ENCODE measurements at places on chromosomes 3 and 15.

DNA sequence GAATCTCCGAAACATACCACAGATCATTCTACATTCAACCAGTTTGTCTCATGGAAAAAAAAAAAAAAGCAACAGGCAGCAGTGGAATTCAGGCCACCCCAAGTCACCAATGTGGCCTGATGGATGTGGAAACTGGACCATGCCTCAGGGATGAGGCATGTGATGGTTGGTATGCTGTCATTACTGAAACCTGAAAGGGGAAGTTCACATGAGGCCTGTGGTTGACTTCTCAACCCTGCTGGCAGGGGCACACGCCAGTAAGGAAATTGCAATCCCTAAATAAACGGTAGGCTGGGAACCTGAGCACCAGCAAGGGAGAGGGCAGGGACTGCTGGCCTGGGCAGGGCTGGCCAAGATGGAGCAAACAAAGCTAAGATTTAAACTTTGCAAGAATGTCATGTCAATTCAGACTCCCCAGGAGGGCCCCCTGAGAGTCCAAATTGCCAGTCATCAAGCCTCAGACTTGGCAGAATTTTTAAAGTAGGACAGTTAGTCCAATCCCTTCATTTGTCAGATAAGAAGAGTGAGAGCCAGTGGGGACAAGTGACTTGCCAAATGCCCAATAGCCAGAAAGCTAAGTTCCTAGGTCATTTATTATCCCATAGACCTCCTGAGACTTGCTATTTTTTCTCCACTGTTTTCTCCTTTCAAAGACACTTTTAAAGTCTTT lies 310.4 kb downstream of the ERC2 start:
- no peak for DNase-seq

DNA sequence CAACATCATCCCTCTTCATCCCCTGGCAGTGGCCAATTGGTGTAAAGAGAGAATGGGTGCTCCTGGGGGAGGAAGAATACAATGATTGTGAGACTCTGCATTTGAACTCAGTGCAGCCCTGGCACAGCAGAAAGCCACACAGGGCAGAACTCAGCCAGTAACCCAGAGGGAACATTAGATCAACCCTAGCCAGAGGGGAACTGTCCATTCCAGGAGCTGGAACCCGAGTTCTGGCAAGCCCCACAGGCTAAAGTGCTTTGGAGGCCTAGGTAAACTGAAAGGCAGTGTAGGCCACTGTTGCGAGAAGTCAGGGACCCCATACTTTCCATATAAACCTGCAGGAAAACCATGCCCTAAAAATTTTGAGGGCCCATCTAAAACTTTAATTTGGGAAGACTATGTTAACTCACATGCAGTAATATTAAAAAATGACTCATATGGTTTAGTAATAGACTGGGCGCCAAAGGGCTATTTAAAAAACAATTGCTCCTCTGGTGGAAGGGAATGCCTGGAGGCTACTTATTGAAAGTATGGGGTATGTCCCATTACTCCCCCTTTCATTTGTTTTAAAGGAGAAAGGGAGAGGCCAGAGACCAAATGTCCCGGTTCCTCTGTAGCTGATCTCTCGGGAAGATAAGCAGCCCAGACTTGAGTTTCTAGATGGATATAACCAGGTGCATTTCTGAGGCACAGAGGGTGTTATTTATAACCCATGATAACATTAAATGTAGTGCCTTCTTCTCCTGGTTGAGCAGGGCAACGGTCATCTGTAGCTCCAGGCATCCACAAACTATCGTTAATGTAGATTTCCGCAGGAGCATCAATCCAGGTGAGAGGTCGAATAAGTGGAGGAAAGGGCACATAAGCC lies 5.8 kb upstream of the RAD51 start:
- no peak for DNase-seq

- DNase-seq = no peak
These were observed 133.0 kb downstream of the LRRK1 start for GRCh38 chr15:101052031-101052620.

GRCh38 chr15:32736701-32737061 lies 18.9 kb downstream of the GREM1 start:
- no peak for DNase-seq

- DNase-seq = no peak
These were observed 346.6 kb upstream of the RBMS3 start for GRCh38 chr3:28934126-28934813.

DNA sequence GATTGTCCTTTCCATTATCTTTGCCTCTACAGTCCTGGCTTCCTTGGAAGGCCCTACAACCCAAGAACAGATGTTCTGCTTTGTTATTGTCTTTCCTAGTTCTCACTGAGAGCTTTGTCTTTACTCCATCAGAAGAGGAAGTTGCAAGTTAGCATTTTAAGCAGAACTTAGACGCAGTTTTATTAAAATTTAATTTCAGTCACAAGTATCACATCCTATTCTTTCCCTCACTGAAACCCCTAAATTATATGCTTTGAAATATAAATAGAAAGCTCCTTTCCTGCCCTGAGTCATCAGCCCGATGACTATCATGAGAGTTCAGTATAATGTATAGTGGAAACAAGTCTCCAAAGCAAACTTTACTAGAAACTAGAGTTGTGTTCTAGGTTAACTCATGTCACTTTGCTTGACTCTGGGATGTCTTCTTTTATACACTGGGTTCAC lies 291.2 kb upstream of the RBMS3 start:
- DNase-seq = no peak

DNA sequence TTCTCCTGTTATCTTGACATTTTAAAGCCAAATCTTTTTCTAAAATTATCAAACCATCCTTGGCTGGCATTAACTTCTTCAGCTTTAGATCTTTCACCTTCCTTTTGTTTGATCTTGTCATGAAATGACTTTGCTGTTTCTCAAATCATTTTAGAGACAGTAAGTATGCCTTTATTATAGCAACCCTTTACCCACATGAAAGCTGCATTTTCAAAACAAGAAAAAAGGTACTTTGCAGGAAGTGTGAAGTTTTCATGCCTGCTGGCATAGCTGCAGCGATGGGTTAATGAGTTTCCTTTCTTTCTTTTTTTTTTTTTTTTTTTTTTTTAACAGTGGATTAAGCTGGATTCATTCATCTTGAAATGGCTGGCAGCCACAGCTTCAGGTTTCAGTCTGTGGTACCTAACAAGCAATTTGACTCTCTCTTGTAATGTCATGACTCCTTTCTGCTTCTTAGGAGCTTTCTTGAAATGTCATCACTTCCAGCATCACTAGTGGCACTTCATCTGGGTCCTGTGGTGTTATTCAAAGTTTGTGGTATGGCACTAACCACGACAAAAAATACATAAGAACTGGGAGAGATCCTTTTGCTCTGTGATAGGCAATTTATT lies 18.8 kb downstream of the SLC25A26 start:
- no peak for DNase-seq

- DNase-seq = no peak
These were observed 468.6 kb downstream of the FGF12 start for GRCh38 chr3:192258721-192259120.

DNA sequence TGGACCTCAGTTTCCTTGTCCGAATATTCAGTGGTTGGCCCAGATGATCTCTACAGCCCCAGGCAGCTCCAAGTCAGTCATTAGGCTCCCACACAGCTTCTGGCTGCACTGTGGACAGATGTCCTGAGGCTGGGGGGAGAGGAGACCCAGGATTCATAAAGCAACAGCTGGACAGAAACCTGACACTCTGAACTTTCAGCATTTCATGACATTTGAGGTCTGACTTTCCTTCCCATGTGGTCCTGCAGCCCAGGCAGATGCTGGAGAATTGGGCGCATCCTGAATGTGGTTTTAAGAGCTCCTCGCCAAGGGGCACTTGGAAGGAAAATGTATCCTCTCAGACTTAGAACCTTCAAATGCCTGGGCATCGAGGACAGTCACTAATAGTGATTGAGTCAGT lies 307.6 kb upstream of the LRRFIP2 start:
- no peak for DNase-seq

GRCh38 chr3:76310667-76311066 lies 525.3 kb upstream of the ZNF717 start:
- DNase-seq = no peak

GRCh38 chr3:165233501-165234195 lies 37.5 kb upstream of the SLITRK3 start:
- DNase-seq = no peak

DNA sequence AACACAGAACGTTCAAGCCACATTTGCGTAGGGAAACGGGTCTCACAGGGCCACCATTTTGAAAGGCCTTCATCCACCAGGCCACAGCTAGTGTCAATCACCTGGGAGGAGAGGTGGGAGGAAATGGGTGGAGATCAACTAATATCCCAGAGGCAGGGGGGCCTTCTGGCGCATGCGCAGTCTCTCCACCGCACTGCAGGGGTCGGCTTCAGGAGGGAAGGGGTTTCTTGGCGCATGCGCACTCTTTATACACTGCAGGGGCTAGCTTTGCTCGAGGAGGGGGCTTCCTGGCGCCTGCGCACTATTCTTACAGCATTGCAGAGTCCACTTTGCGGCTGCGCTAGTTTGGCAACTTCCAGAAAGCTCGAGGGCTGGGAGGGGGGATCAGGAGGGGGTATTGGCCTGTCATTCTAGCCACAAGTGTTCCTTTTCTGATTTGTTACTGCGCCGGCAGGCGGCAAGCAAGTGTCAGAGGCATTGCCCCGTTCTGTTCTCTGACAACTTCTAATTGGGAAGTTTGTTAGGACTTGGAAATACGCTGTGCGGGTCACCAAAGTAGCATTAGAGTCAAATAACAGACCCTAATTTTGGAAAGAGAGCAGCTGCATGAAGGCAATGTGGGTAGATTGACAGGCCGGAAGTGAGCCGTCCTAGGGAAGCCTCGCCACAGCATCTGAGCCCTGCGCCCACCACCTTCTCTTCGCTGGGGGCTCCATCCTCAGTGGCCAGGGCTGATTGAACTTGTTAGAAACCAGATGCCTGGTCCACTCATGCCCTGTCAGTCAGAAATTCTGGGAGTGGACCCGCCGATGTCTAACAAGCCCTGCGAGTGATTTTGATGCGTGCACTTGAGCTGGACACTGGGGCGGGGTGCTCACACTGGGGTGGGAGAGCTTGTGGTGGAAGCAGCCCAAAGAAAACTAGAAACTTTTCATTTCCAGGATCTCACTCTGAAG lies 173.5 kb upstream of the NDN start:
- no peak for DNase-seq

Data from activated naive CD8-positive, alpha-beta T cell treated with anti-CD3 and anti-CD28 coated beads, Interleukin-2, amount 50 U/mL, for 16 hours (primary cell).